ENCODE measurements at places on chromosomes 2 and 18.

DNA sequence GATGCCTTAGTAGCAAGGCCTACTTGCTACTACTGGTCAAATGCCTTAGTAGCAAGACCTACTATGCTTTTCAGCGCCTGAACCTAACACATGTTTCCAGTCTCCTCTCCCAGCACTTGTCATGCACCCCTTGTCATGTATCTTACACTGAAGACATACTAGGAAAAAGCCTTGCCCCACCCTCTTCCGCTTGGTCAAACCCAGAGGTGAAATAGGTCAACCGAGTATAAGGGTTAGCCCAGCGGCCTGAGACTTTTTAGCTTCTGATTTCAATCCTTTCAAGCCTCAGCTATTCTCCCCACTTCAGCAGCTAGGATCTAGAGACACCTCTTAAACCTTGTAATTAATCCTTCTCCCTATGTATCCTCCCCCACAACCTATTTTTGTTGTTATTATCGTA lies 73.3 kb downstream of the UPP2 start:
- no peak for DNase-seq

- peak; percentile 11 for DNase-seq
Measured at GRCh38 chr2:122136056-122136455, 380.6 kb downstream of the TSN start.

GRCh38 chr2:18077704-18078103 lies 199.2 kb downstream of the KCNS3 start:
- DNase-seq, result no peak

- DNase-seq, result no peak
Measured at GRCh38 chr2:37377187-37377532, 32.7 kb downstream of the QPCT start.

DNA sequence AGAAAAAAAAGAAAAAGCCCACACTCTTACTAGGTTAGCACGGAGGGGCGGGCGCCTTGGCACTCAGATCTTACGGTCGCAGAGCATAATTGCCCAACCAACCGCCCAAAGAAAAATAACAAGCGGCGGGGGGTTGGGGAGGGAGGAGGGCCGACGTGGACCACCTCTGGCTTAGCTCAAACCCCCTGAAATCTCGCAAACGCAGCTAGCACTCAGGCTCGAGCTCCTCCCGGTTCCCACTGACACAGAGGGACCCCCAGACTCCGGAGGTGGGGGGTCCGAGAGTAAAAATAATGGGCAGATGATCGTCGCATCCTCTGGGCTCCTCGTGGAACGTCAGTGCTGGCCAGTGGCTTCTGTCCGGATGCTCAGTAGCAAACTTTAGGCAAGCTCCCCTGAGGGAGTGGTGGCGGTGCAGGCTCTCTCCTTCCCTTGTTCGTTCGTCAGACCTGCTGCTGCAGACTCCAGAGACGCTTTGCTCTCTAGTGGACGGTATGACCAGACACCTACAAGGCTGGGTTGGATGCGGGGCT lies 12.0 kb downstream of the CATIP start:
- DNase-seq, result no peak

GRCh38 chr2:14720739-14721138 lies 88.2 kb downstream of the LRATD1 start:
- no peak for DNase-seq

- no peak for DNase-seq
Measured at GRCh38 chr2:61771904-61772845, 81.7 kb downstream of the FAM161A start.

GRCh38 chr18:3411854-3412268 lies 38.1 kb upstream of the TGIF1 start:
- DNase-seq, result peak; percentile 11

- no peak for DNase-seq
Measured at GRCh38 chr18:11245879-11246278, 96.5 kb upstream of the PIEZO2 start.

DNA sequence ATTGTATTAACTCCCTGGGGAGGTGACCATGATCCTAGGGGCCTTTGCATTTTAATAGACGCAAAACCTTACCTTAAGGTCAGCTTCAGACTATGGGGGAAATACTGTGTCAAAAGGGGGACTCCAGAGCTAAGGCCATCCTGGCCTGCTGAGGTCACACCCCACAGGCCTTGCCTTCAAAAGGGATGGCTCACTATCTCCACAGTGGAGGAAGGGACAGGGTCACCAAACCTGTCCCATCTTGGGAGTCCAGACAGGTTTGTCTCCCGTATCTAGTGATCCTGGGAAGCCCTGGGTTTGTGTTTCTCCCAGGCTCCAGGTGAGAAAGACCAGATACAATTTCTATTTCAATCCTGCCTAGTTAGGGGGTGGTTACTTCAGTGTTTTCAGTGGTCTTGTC lies 24.9 kb downstream of the CAPN14 start:
- DNase-seq, result no peak

GRCh38 chr2:239546541-239546940 lies 145.7 kb upstream of the HDAC4 start:
- DNase-seq, result no peak

GRCh38 chr2:111119822-111120252 lies 877 bp upstream of the BCL2L11 start:
- DNase-seq, result no peak

DNA sequence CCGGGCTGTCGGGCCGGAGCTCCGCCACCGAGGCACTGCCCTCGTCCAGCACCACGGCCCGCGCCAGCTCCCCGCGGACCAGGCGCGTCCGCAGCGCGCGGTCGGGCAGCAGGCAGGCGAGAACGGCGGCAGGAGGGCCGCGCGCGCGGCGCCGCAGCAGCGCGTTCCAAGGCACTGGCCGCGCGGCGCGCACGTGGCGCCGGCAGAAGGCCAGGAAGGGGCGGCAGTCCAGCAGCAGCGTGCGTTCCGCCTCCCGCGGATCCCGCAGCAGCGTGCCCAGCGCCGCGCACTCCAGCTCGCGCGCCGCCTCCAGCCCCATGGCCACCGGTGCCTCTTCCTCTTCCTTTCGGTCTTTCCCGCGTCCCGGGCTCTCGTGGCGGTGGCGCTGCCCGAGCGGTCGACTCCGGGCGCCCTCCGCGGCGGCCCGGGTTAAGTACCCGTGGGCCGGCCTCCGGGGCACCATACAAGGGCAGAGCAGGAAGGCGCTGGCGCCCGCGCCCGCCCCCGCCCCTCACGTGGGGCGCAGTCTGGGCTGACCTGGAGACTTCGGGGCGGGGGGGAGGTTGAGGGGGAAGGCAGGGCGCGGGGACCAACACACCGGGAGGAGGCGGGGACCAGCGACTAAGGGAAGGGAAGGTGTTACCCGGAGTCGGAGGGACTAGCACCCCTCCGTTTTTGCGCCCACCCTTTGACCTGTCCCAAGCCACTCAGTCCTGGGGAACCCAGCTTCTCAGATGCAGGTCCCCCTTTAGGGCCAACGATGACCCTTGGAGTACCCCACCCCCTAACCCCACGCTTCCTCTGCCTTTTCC lies at the start of gene DUSP2:
TSS of gene DUSP2 (minus strand) at position 405 of the 812 bp plus-strand sequence. CDS start at position 319, 86 bp downstream.
- peak; percentile 90 for DNase-seq

DNA sequence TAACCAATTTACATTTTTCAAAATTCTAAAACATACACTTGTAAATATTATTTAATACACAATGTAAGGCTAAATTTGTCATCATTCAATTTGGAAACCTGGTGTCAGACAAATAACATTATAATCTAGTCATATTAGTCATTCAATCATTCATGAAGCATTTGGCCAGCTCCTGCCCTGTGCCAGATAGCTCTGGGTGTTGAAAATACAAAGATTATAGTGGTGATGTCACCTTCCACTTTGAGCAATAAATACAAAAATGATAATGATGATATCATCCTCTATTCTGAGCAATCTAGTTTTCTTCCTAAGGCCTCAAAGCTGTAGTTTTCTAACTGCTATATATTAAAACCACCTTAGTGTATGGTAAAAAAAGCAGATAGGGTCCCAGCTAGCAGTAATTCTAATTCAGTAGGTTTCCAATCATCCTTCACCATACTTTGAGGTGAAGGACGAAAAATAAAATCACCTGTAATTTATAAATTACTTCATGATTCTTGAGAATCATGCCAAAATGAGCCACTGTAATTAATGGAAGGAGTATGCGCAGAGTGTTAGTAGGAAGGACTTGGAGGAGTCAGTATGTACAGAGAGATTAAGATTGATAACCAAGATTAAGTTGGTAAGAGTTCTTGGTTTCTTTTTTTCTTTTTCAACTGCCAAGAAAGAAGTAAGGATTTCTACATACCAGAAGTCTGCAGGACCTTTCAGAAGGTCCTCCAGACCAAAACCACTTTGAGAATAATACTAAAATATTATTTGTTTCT lies 23.2 kb downstream of the MEMO1 start:
- no peak for DNase-seq

- no peak for DNase-seq
Measured at GRCh38 chr2:42838133-42838532, 45.8 kb upstream of the HAAO start.

- no peak for DNase-seq
Measured at GRCh38 chr2:69345434-69345833, 41.6 kb downstream of the GFPT1 start.

- no peak for DNase-seq
Measured at GRCh38 chr2:21467910-21468309, 344.1 kb downstream of the TDRD15 start.

DNA sequence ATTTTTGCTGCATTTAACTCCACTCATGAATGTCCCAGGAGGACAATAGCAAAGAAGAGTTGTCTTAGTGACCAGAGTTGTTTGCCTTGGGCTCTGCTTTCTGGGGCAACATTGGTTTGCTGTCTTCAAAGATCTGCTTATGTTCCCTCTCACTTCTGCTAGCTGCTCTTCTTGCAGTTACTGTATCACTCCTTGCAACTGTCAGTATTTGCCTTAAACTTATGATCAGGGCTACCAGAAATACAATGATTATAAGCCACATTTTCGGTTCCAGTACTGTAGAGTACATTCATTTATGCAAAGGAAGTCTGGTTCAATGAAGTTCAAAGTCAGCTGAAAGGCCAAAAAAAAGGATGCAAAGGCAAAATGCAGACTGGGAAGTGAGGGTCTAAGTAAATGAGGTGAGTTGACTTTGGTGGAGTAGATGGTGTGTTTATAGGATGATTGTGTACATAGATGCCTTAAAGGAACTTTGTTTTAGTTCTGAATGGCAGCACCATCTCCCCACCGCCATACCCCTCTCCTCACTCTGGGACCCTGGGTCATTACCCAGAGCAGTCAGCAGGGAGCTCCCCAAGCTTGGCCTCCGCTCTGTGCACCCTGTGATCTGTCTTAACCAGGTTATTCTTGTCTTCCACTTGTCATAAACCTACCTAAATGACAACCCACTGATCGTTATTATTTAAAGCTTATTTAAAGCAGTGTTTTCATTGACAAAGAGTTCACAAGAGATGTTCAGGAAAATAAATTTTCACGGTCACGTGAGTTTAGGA lies 236.0 kb downstream of the DOK6 start:
- peak; percentile 14 for DNase-seq

DNA sequence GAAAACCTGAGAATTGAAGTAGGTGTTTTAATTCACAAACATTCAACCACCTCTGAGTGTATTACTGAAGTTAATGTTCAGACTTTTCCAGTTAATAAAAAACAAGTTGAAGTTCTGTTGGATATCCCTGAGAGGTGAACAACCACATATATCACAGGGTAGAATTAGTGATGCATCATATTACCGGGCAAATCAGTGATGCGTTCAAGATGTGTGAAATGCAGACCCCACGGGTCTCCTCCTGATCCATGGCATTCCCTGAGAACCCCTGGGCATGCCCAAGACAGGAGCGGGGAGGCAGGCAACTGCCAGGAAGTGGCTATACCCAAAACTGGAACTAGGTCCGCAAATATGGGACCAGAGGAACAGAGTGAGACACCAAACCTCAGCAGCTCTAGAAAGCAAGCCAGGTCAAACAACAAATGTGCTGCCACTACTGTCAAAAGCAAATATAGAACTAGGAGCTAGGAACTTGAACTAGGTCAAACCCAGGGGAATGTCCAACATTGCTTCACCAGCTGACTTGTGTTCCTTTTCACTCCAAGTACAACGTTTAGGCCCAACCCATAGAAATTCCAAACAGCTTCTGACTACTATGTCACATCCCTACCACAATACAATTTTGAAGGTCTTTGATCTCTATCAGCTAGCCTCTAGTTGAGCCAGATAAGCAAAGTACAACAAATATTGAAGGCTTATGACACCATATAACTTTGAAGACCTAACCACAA lies 20.2 kb downstream of the PSTPIP2 start:
- DNase-seq, result no peak

GRCh38 chr2:86675511-86676015 lies 44.5 kb upstream of the RMND5A start:
- peak; percentile 9 for DNase-seq

- DNase-seq, result no peak
Measured at GRCh38 chr2:137255990-137256389, 490.6 kb downstream of the THSD7B start.

DNA sequence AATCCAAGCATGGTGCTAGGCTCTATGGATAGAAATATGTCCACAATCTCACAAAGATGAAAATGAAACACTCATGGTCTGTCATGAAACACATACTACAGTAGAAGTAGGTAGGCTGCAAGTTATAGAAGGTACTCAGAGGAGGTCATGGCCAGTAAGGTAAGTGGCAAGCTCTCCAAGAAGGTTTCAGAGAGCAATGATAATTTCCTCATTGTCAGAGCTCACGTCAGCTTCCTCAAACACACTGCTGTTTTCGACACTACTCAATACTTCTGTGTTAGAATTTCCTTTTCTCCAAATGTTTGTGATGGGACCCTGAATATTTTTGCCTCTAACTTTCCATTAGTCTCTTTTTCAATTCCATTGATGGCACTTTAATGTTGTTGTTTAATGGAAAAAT lies 25.5 kb downstream of the CCDC141 start:
- DNase-seq, result no peak

DNA sequence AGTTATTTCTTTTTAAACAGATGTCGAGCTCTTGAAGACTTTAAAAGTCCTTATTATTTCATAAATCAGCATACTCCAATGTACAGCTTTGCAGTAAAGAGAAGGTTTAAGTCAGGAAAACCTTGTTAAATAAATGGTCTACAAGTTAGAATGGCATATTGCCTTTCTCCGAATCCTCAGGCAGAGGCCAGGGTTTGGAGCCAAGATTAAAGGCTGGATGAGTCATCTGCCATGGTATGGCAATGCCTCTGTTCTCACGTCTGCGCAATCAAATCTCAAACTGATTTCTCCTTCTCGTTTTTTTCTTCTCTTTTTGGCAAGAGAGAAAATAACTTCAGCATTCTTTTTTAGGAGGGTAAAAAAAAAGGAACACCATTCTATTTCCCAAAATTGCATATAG lies 5.6 kb upstream of the KCNJ3 start:
- no peak for DNase-seq
